ENCODE measurements at places on chromosomes 13 and 19. TPM values are rescaled to one million over a fixed set of nuclear protein-coding genes. Genes with fewer than 3 reads are reported as not detected.

Gene FAM216B
- not detected for total RNA-seq

Gene CYP4F12
- total RNA-seq, result 0.56 TPM

GRCh38 chr19:7478173-7478842 is 10.5 kb downstream of the PEX11G start:
- DNase-seq, result no peak
- no peaks in the 10 kb centered on the region for H3K27me3 ChIP-seq
- H3K36me3 ChIP-seq, result peaks cover 18% of the 10 kb centered on the region
- H3K4me3 ChIP-seq, result no peak overlapping the region

Gene KIR2DL3
- total RNA-seq, result not detected

GRCh38 chr19:12773571-12773970 is 1.8 kb downstream of the HOOK2 start:
- H3K36me3 ChIP-seq, result peaks cover 11% of the 10 kb centered on the region
- H3K27me3 ChIP-seq, result no peaks in the 10 kb centered on the region
- H3K4me3 ChIP-seq, result no peak overlapping the region
- peaks cover 12% of the 10 kb centered on the region for H3K4me1 ChIP-seq
- peak; percentile 55 for DNase-seq

GRCh38 chr19:34960103-34960805 is 3.8 kb downstream of the ZNF792 start:
- peaks cover 21% of the 10 kb centered on the region for H3K36me3 ChIP-seq
- H3K27ac ChIP-seq, result no peak overlapping the region
- DNase-seq, result no peak

Gene CLIP3
- total RNA-seq, result 2.3 TPM

Gene RASIP1
- total RNA-seq, result 3.0 TPM

GRCh38 chr19:41398050-41398418 is 416 bp downstream of the BCKDHA start:
- peak overlapping the region; percentile 99 for H3K27ac ChIP-seq
- peaks cover 24% of the 10 kb centered on the region for H3K36me3 ChIP-seq
- H3K27me3 ChIP-seq, result no peaks in the 10 kb centered on the region
- peak overlapping the region; percentile 99 for H3K4me3 ChIP-seq
- peaks cover 25% of the 10 kb centered on the region for H3K4me1 ChIP-seq
- DNase-seq, result no peak

Gene C19orf85
- total RNA-seq, result 0.23 TPM

Gene ZNF829
- 3.3 TPM for total RNA-seq

Gene IFNL3
- not detected for total RNA-seq

- no peak overlapping the region for H3K4me3 ChIP-seq
- no peaks in the 10 kb centered on the region for H3K36me3 ChIP-seq
- DNase-seq, result no peak
- H3K27me3 ChIP-seq, result no peaks in the 10 kb centered on the region
- H3K4me1 ChIP-seq, result no peaks in the 10 kb centered on the region
Measured at GRCh38 chr19:2716275-2716650, 4.9 kb downstream of the DIRAS1 start.

DNA sequence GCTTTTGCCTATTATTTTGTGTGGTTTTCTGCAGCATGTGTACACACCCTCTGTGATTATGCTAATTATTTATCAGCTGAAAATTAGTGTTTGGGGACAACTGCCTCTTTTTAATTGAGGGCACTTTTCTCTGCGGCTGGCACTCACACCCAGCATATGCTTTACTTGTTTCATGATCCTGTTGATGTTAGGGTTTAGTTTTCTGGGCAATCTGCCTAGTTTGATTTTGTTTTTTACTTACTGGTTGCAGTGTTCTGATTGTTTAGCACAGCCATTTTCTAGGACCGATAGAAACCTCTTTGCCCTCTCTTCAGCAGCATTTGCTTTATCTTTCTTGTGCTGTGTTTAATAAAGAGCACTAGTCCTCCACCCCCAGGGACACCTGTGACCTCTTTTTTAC is 161.6 kb downstream of the PAN3 start:
- no peak overlapping the region for H3K4me3 ChIP-seq
- H3K4me1 ChIP-seq, result no peaks in the 10 kb centered on the region
- H3K36me3 ChIP-seq, result peaks cover 21% of the 10 kb centered on the region

GRCh38 chr13:44812818-44813217 is 176.5 kb downstream of the NUFIP1 start:
- H3K36me3 ChIP-seq, result no peaks in the 10 kb centered on the region
- H3K27me3 ChIP-seq, result no peaks in the 10 kb centered on the region
- no peak overlapping the region for H3K27ac ChIP-seq
- no peak overlapping the region for H3K4me3 ChIP-seq
- H3K4me1 ChIP-seq, result peaks cover 46% of the 10 kb centered on the region

DNA sequence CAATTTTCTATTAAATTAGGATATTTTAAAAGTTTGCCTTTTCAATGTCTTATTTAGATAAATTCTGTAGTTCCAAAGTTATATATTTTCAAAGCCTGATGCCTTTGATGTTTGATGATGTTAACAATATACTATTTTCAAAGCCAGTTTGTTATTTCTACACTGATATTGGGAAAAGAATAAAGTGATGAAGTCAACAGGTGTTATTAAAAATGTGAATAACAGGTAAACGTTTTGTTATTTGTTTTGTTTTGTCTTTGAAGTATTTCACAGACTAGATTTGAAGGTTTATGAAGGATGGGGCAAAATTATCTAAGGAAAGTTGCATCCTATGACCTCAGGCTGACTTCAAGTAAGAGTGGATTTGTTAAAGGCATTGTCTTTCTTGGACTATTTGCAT is 33.1 kb upstream of the ZNF420 start:
- H3K4me1 ChIP-seq, result no peaks in the 10 kb centered on the region
- no peak overlapping the region for H3K27ac ChIP-seq
- H3K27me3 ChIP-seq, result no peaks in the 10 kb centered on the region
- DNase-seq, result no peak
- no peak overlapping the region for H3K4me3 ChIP-seq

DNA sequence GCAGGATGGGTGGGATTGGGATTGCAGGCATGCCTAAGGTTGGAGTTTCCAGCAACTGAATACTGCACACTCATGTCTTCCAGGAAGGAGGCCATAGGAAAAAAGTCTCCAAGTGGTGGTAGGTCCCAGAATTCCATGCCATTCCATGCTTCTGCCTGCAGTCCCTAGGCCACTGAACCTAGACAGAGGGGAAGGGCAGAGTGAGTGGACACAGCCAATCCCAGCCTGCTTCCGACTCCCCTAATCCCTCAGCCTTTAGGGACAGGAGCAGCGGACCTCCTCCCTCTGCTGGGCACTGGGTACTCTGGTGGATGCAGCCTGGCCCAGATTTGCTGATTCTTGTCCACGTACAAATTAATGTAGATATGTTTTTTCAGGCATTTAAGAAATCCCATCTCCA is 17.0 kb downstream of the VSTM2B start:
- H3K27ac ChIP-seq, result no peak overlapping the region
- no peak overlapping the region for H3K4me3 ChIP-seq
- no peak for DNase-seq
- no peaks in the 10 kb centered on the region for H3K36me3 ChIP-seq
- no peaks in the 10 kb centered on the region for H3K4me1 ChIP-seq

DNA sequence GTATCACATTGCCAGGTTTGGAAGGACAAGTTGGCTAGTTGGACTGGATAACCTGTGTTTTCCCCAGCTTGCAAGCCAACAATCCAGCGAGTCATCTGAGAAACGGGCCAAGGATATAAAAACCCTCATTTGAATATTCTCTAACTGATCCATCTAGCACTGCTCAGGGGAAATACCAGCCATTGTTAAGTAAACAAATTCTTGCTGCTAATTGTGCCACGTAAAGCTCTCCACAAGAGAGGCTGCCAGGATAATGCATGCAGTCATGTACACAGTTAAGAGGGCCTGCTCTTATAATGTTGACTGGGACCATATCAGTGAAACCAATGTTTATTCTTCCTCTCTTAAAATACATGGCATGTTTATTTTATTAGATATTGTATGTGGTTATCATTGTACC is 663.2 kb upstream of the SGCG start:
- no peaks in the 10 kb centered on the region for H3K27me3 ChIP-seq
- DNase-seq, result no peak
- no peaks in the 10 kb centered on the region for H3K36me3 ChIP-seq
- H3K4me3 ChIP-seq, result no peak overlapping the region

DNA sequence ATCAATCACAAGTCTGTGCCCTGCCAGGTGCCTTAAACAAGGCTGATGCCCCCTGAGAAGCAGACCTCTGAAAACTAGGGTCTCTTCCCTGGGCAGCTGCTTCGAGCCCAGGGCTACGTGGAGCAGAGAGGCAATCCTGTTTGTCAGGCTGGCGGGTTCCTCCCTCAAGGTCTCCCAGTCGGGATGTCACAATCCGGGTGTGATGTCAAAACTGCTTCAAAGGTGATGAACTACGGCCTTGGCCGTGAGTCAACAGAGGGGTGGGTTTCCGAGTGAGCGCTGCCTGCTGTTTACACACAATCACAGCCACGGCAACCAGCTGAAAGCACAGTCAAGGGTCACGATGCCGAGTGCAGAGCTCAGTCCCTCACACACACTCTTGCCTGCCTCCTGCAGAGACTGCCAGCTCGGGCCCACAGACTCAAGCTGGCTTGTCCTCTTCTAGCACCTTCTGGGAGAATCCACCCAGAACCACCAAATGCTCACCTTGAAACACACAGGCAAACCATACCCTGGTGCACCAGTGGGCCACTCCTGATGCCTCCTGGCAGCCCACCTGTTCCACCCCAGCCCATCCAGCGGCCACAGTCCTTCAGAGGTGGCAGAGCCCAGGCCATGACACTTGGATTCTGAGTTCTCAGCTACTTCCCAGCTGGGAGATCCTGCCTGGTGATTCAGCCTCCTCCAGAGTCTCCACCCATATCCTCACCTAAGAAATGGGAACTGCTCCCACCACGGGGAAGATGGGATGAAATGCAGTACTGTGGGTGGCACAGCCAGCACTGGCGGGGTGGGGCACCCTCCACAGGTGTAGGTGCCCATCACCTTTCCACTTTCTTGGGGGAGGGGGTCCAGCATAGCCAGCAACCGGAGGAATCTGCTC is 6.8 kb downstream of the ELL start:
- H3K36me3 ChIP-seq, result peaks cover 16% of the 10 kb centered on the region
- H3K4me3 ChIP-seq, result no peak overlapping the region
- peak overlapping the region; percentile 46 for H3K27ac ChIP-seq
- H3K4me1 ChIP-seq, result peaks cover 30% of the 10 kb centered on the region
- no peaks in the 10 kb centered on the region for H3K27me3 ChIP-seq

- H3K27me3 ChIP-seq, result no peaks in the 10 kb centered on the region
- H3K4me3 ChIP-seq, result no peak overlapping the region
- H3K27ac ChIP-seq, result no peak overlapping the region
- H3K36me3 ChIP-seq, result no peaks in the 10 kb centered on the region
Measured at GRCh38 chr13:30033681-30034457, 183.5 kb upstream of the UBL3 start.

GRCh38 chr19:16419669-16420335 is 52.0 kb downstream of the EPS15L1 start:
- DNase-seq, result no peak
- no peak overlapping the region for H3K27ac ChIP-seq
- H3K27me3 ChIP-seq, result no peaks in the 10 kb centered on the region
- no peaks in the 10 kb centered on the region for H3K4me1 ChIP-seq
- H3K36me3 ChIP-seq, result peaks cover 56% of the 10 kb centered on the region
- H3K4me3 ChIP-seq, result no peak overlapping the region

Gene TM9SF2
- 71.1 TPM for total RNA-seq

Gene FBXO17
- 5.2 TPM for total RNA-seq

Gene FCER2
- total RNA-seq, result not detected

DNA sequence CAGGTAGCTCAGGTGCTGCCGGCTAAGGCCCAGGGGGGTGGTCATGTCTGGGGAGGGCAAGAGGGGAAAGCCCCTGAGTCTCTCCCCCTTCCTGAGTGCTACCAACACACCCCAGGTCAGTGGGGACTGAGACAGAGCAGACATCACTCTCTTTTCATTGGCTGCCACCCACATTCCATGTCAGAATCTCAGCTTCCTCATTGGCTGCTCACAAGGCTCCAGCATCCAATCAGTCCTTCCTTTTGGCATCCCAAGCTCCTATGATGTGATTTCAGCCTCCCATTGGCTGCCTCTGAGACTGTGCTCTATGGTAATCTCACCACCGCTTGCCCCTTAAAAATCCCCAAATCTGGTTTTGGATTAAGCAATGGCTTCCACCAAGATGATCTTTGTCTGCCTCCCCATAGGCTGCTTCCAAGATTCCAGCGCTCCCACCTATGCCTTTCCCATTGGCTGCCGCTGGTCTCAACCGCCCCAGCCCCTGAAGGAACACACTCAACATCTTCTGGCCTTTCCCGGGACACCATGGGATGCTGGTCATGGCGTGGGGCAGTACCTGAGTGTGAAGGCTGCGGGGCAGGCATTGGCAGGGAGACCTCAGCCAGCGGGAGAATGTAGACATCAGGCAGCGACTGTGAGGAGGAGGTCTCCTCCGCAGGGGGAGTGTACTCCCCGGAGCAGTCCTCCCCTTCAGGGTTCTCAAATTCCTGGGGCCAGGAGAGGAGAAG is 2.0 kb downstream of the LMTK3 start:
- H3K27me3 ChIP-seq, result no peaks in the 10 kb centered on the region
- no peak overlapping the region for H3K27ac ChIP-seq
- no peak for DNase-seq

Gene KIRREL2
- not detected for total RNA-seq

DNA sequence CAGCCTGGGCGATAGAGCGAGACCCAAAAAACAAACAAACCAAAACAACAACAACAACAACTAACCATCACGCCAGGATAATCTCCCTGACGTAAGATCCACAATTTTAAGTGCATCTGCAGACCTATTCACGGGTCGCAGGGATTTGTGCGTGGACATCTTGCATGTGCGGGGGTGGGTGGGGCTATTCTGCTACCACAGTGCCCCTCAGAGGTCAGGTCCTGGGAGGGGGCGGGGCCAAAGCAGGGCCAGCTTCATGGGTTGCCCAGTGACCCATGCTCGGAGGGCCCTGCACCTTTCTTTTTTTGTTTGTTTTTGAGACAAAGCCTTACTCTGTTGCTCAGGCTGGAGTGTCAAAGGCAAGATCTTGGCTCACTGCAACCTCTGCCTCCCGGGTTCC is 2.6 kb upstream of the CDC42EP5 start:
- no peak overlapping the region for H3K4me3 ChIP-seq
- peaks cover 6% of the 10 kb centered on the region for H3K4me1 ChIP-seq
- H3K27me3 ChIP-seq, result peaks cover 5% of the 10 kb centered on the region
- no peak overlapping the region for H3K27ac ChIP-seq
- DNase-seq, result no peak

GRCh38 chr13:98447881-98448641 is 128.8 kb downstream of the STK24 start:
- peaks cover 19% of the 10 kb centered on the region for H3K4me1 ChIP-seq
- no peaks in the 10 kb centered on the region for H3K27me3 ChIP-seq
- H3K4me3 ChIP-seq, result no peak overlapping the region
- peaks cover 67% of the 10 kb centered on the region for H3K36me3 ChIP-seq
- DNase-seq, result no peak

DNA sequence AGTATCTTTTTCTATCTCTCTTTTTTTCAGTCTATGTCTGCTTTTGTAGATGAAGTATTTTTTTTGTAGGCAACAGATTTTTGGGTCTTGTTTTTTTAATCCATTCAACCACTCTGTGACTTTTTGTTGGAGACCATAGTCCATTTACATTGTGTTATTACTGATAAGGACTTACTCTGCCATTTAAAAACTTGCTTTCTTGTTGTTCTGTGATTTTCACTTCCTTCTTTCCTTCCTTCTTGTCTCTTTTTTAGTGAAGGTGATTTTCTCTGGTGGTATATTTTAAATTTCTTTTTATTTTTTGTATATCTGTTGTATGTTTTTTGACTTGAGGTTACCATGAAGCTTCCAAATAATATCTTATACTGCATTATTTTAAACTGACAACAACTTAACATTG is 79.5 kb downstream of the COG6 start:
- DNase-seq, result no peak
- no peaks in the 10 kb centered on the region for H3K27me3 ChIP-seq
- no peak overlapping the region for H3K4me3 ChIP-seq
- H3K36me3 ChIP-seq, result peaks cover 31% of the 10 kb centered on the region

GRCh38 chr19:16878181-16878965 is 10.4 kb upstream of the F2RL3 start:
- H3K4me1 ChIP-seq, result peaks cover 17% of the 10 kb centered on the region
- no peak overlapping the region for H3K4me3 ChIP-seq
- no peaks in the 10 kb centered on the region for H3K27me3 ChIP-seq
- H3K27ac ChIP-seq, result no peak overlapping the region
